CD4-positive, alpha-beta T cell treated with Interleukin-2 at 100 ng/mL for 4 hours (primary cell): ENCODE measurements at places on chromosomes 5 and 9.

DNA sequence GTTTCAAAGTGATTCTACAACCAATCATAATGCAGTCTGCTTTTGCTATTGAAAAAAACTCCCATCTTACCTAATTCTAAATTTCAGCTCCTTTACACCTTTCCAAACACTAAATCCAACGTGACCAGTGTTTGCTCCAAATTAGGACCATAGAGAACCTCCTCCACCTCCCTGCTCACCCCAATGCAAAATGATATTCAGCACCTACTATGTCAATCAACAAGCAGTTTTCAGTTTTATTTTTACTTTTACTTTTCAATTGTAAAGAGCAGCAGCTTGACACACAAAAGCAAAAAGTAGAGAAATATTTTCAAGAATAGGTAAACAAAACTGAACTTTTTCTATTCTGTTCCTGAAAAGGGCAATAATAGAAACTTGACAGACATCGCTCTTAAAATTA lies 3.4 kb downstream of the FAM13B start:
- no peak for DNase-seq

DNA sequence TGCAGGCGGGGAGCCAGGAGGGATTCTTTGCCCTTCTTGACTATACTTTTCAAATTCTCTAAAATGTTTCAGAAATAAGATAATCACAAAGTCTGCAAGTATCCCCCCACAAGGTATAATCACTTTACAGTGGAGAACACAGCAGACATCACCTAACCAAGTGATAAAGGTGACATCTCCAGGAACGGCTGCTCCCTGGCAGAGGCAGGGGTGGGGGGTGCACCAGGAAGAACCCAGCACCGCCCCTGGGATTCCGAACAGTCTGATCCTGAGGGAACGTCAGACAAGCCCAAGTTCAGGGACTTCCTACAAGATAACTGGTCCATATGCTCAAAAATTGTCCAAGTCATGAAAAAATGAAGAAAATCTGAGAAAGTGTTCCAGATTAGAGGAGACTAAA lies 85.4 kb downstream of the HSD17B3 start:
- no peak for DNase-seq

- no peak for DNase-seq
Measured at GRCh38 chr5:171785517-171785916, at the start of gene SMIM23. SMIM23 (plus strand) TSS chr5:171785817; CDS start chr5:171785872, 55 bp downstream.

GRCh38 chr5:127358284-127358683 lies 67.7 kb downstream of the MEGF10 start:
- DNase-seq: no peak

DNA sequence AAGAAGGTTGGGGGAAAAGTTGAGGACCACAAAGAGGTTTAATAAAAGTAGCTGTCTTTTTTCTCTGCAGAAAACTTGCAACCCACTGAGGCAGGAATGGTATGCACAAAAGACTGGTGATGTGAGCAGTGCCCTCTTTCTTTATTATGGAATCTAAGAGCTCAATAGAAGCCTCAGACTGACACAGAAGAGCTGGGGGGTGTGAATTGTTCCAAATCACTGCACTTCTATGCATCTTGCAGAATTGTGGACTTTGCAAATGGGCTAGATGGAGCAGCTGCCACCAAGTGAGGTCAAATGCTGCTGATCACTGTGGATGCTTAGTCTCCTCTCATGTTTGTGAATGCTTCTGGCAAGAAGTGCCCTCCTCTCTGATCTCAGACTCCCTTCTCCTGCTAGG lies 227.1 kb downstream of the ZSWIM6 start:
- DNase-seq: no peak

- no peak for DNase-seq
Measured at GRCh38 chr9:133963166-133963565, 29.0 kb downstream of the VAV2 start.

GRCh38 chr9:137454145-137454596 lies 5.0 kb downstream of the NSMF start:
- DNase-seq: no peak

DNA sequence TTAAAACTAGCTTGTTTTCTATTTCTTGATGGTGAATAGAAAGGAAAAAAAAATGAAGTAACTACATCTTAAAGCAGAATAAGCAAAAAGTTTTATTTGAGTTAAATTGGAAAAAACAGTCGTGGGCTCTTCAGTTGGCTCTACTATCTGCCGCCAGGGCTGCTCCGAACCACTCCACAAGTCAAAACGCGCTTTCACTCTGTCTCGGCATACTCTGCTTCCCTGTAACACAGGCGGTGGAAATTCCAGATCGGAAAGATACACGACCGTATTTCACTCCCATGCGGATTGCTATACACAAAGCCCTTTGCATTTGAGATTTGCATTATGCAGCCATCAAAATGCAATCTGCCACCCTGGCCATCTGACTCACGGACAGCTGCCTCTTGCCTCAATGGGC lies 505.6 kb downstream of the IRX1 start:
- no peak for DNase-seq

DNA sequence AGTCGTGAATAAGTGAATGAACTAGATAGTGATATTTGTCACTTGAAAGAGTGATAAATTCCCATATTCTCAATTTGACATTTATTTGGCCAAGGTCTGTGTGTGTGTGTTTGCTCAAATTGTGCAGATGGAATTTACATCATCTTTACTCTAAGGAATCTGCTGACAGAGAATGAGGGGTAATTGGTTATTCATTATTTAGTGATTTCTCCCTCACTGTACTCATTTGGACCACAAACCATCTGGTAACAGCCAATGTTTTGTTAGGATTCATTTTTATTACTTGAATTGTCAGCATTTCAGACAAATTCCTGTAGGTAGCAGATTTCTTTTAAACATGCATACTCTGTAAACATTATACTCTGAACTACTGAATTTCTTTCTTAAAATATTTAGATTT lies 15.6 kb downstream of the VCAN start:
- no peak for DNase-seq

DNA sequence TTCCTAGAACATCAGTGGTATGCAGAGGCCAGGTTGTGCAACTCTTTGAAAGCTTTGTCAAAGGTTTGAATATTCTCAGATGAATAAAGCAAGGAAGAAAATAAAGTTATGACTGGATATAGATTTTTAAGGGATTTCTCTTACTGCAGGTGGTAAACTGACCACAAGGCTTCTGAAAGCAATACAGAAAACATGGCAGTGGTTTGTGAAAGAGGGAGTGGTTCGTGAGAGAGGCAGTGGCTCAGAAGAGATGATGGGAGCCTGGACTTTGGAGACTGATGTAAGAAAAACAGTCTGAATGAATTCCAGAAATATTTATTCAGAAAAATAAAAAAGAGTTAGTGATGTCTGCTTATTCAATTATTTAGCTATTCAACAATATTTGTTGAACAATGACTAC lies 380.4 kb upstream of the CTNND2 start:
- no peak for DNase-seq

GRCh38 chr9:112852741-112853504 lies 37.8 kb downstream of the SLC46A2 start:
- DNase-seq: no peak

DNA sequence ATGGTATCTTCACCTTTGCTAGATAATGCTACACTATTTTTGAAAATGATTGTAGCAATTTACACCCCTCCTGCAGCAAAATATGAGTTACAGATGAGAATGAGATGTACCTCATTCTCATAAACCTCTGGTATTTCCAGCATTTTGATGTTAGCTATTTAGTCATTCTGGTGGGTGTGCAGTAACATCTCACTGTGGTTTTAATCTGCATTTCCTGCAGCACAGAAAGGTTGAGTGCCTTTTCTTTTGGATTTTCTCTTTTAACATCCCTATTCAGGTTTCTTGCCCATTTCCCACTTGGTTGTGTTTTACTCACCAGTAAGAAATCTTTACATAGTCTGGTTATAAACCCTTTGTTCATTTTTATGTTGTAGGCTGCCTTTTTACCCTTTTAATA lies 206.2 kb downstream of the NR3C1 start:
- DNase-seq: no peak

DNA sequence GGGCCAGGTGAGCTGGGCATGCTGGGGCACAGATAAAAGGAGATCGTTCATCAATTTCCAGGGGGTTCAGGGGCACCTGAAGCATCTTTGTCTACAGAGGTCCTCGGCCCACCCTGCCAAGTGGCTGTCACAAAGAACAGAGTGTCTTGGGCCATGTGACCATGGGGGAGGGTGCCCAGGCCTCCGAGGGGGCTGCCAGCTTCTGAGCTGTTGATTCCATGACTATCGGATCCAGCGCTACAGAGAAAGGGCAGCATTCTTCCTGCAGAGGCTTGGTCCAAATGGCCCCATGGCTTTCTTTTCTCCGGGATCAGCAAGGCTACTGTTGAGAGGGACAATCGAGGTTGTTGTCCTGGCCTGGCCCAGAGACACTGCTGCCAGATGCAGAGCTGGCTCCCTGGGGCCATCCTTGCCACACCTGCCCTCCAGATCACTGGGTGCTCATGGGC lies 289.2 kb downstream of the ZSWIM6 start:
- no peak for DNase-seq

- DNase-seq: no peak
Measured at GRCh38 chr9:17631396-17631795, 52.5 kb downstream of the SH3GL2 start.

GRCh38 chr5:133163839-133164238 lies 112.0 kb downstream of the HSPA4 start:
- DNase-seq: no peak

GRCh38 chr5:4405614-4406219 lies 734.4 kb upstream of the ADAMTS16 start:
- DNase-seq: no peak

DNA sequence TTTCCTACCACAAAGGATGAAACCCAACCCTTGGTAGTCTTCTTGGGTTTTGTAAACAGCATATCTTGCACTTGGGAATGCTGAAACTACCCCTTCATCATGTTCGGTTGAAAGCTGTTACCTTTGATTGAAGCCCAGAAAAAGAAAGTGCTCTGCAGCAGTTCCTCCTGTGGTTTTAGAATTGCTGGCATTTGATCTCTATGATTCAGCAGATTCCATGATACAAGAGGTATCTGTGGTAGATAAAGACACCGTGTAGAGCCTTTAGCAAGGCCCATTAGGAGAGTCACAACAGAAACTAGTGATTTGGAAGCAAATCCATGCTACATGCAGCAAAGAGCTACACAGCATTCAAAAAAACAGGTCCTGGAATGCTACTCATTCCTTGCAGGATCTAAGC lies 557.0 kb downstream of the TLE1 start:
- no peak for DNase-seq

- no peak for DNase-seq
Measured at GRCh38 chr9:110101531-110102161, 106.3 kb downstream of the C9orf152 start.

- no peak for DNase-seq
Measured at GRCh38 chr9:99531313-99531712, 290.4 kb upstream of the NR4A3 start.

DNA sequence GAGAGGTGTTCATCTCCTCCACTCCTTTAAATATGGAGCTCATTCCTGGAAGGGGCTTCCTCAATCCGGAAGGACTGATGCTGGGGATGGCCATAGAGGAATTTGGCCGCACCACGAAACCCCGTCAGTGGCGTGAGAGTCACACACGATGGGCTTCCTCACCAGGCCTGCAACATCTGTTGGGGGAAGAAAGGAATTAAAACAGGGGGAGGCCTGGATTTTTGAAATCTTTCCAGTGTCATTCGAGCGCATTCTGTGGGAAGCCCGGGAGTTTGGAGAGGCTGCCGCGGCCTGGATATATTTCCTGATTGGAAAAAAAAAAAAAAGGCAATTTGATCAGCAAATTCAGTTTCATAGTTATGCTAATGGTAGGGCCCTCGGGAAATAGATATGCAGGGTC lies 76.3 kb upstream of the ORM1 start:
- DNase-seq: no peak

DNA sequence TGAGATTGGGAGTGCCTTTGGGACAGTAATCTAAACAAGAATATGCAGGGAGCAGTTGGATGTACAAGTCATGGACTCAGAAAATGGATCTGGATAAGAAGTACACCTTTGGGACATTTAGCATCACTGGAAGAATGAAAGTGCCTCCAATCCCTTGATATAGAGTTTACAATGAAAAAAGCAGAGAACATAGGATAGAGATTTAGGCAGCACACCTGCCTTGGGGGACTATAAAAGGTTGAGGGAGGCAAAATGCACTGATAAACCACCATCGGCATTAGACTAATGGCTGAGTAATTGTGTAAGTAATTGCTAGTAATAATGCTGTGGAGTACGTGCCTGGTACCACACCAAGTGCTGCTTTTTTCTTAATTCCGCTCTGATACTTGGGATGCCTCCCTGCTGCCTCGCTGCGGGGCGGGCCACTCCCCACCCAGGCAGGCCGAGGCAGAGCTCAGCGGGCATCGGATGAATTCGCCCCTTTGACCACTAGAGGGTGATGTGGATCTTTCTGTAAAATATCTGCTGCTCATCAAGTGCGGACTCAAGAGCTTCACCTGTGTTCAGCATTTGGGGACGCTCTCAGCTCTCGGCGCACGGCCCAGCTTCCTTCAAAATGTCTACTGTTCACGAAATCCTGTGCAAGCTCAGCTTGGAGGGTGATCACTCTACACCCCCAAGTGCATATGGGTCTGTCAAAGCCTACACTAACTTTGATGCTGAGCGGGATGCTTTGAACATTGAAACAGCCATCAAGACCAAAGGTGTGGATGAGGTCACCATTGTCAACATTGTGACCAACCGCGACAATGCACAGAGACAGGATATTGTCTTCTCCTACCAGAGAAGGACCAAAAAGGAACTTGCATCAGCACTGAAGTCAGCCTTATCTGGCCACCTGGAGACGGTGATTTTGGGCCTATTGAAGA lies 99.9 kb downstream of the ANKRD18B start:
- DNase-seq: peak; percentile 75

DNA sequence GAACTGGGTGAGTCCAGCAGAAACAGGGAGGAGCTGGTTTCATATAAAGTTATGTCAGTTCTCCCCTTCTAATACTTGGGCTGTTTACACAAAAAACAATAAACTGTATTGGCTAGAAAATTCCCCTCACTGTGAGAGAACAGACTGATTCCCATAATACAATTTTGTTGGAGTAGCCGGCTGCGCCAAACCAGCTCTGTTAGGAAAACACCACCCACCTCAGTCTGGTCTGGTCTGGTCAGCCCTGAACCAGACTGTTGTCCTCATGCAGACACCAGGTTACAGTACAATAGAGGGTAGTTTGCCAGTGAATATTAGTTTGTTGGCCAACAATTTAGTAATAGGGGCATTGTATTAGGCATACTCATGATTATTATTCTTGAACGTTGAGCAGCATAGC lies 356.4 kb downstream of the EFNA5 start:
- no peak for DNase-seq

GRCh38 chr5:10832987-10833386 lies 72.0 kb upstream of the DAP start:
- DNase-seq: no peak

DNA sequence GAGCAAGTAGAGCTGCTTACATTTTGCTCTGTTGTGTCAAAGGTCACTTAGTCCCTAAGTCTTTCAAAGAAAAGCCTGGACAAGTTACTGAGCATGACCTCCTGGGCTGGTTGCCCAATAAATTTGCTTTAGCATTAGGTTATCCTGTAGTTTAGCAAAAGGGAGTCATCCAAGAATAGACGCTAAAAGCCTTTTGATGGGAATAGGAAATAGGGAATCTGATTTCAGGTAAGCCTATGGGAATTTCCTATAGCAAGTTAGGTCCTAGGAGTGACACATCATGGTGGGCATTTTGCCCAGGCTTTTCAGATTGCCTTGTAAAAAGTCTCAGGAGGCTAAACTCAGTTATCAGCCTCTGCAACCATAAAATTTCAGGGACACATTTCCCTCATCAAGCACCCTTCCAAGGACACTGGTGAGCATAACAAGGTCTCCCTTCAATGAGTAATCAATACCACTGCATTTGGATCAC lies 67.6 kb upstream of the RANBP3L start:
- no peak for DNase-seq

- DNase-seq: no peak
Measured at GRCh38 chr5:90899014-90899604, 340.5 kb downstream of the ADGRV1 start.

GRCh38 chr5:55429613-55430253 lies 105.0 kb downstream of the PLPP1 start:
- DNase-seq: no peak
